Activated naive CD8-positive, alpha-beta T cell treated with anti-CD3 and anti-CD28 coated beads for 36 hours (primary cell): ENCODE measurements at places on chromosomes 12 and 14.

- no peak for DNase-seq
Measured at GRCh38 chr14:72830786-72831594, 62.9 kb downstream of the DPF3 start.

DNA sequence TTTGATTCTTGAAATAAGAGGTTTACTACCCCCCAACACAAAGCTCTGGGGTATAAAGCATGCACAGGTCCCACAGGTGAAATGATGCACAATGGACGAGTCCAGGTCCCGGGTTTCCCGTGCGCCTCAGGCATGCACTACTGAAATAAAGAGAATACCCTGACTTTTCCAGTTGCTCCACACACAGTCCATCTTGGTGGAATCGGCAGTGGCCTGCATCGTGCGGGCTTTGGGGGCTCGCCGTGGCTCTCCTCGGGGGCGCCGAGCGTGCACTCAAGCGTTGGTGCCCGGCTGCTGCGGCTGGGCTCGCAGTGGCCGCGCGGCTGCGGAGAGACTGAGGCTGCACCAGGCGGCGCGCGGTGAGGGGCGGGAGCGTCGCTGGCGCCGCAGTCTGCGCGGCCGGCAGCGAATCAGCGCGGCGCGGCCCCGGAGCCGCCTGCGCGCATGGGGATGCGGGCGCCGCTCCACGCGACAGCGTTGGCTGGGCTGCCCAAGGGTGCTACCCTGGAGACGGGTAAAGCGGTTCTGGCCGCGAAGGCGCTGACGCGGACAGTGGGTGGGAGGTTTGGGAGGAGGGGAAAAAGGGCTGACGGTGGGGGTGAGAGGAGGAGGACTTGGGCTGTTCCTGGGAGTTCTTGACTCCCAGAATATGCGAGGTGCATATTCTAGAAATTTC lies 53.8 kb upstream of the CCDC175 start:
- DNase-seq = peak; percentile 17

DNA sequence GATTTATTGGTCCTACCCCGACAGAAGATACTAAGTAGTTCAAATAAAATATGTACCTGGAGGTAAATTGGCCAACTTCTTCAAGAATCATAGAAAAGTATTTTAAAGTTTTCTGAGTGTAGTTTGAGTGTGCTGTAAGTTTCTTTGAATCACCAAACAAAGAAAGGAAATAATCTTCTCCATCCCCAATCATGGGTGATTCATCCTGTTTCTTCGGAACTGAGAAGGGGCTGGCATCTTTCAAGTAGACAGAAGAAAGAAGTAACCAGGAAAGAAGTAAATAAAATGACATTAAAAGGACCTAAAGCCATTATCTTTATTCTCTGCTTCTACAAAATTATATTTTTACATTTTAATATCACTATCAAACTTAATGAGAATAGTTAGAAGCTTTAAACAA lies 6.8 kb downstream of the LMNTD1 start:
- DNase-seq = no peak

GRCh38 chr14:68928770-68929550 lies 50.1 kb downstream of the ACTN1 start:
- DNase-seq = peak; percentile 39

GRCh38 chr12:65694130-65694529 lies 130.2 kb upstream of the HMGA2 start:
- no peak for DNase-seq

GRCh38 chr14:74860899-74861733 lies 14.8 kb downstream of the PROX2 start:
- peak; percentile 81 for DNase-seq

DNA sequence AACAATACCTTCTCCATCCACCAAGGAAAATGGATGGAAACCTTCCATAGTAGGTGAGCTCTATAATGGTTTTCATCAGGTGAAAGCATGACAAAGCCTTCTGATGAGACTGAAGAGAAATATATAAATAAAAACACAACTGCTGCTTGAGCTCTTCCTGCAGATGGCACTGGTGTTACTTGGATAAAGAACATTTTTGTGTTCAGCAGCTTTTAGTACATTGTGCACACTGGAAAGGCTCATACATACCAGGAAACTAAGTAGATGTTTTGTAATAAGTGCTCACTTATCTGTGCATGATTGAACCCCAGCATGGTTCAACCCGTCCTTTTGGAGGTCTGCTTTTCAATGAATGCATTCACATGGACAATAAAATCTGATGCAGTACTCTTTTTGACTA lies 357.3 kb upstream of the MIS18BP1 start:
- DNase-seq = no peak
